ENCODE measurements at places on chromosomes 11 and 22.

GRCh38 chr11:38680746-38681145, 2082.7 kb upstream of the RAG2 start:
- no peak for DNase-seq

DNA sequence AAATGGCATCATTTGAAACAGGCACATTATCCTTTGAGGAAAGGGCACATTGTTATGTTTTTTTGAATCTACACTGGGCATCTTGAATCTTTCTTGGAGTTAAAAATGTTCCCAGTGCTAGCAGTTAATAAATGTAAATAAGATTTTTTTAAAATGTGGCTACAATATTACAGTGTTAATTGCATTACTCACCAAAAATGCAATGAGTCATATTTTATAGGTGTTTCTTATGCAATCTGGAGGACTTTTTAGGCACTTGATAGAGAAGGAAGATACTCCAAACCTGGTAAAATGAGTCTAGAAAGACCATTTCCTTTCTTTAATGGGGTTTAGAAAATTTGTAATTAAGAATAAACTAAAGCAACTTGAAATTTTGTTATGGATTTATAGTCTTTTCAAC, 238.0 kb downstream of the METTL15 start:
- no peak for DNase-seq

DNA sequence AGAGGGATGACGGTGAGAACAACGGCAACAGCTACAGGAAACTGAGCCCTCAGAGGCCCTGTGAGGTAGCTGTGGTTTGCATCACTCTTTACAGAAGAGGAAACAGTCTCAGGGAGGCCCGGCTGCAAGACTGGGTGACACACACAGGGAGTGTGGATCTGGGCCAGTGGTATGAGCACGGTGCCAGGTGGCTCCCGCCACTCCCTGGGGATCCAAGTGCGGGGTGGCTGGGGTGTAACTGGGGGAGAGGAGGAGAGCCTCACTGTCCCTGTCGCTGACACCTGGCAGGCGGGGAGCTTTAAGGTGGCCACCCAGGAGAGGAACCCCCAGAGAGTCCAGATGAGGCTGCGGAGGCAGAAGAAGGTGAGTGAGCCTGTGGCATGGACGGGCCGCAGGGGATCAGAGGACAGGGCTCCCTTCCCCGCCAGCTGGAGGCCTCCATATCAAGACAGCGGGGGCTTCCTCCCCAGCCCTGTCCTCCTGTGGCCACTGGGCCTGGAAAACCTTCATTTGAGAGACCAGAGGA, 5.6 kb downstream of the RGL4 start:
- DNase-seq, result no peak

- no peak for DNase-seq
These were observed 67.2 kb downstream of the CCDC83 start for GRCh38 chr11:85922367-85922766.

DNA sequence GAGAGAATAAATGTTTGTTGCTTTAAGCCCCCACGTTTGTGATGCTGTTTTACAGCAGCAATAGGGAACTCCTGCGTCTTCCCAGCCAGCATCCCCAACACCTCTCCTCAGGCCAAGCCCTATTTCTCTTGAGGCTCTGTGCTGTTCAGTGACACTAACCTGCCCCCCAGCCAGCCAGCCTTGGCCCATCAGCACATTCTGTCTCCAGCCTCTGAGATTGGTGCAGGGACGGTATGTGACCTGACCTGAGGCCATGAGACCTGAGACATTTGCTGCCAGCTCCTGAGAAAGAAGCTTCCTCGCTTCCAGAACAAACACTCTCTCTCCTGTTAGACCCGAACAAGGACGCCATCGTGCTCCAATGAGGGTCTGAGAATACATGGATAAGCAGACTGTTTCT, 38.5 kb upstream of the SLC35C1 start:
- no peak for DNase-seq

GRCh38 chr22:19621373-19622060, 92.8 kb upstream of the SEPTIN5 start:
- DNase-seq, result no peak
